ENCODE measurements at places on chromosomes 5 and 9. TPM values are rescaled to one million over a fixed set of nuclear protein-coding genes. Genes with fewer than 3 reads are reported as not detected.

GRCh38 chr9:130599625-130600024, 20.2 kb downstream of the FUBP3 start:
- H3K4me3 ChIP-seq, result no peak overlapping the region
- H3K4me1 ChIP-seq, result no peaks in the 10 kb centered on the region
- H3K27ac ChIP-seq, result no peak overlapping the region
- H3K27me3 ChIP-seq, result no peaks in the 10 kb centered on the region

DNA sequence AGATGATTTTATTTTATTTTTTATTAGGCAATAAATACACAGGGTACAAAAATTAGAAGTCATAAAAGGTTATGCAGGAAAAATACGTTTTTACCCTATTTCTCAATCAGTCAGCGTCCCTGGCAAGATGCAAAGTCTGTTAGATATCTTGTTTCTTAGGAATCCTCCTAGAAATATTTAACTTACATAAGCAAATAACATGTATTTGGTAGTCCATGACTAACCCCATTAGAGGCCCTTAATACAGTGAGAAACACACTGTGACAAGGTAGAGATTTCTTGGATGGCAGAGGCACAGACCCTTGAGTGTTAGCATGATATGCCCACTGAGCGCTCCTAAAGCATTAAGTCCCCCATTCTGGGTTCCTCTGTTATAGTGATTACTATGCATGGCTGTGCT, 121.2 kb upstream of the ADAMTSL1 start:
- H3K27me3 ChIP-seq, result no peaks in the 10 kb centered on the region
- H3K4me1 ChIP-seq, result no peaks in the 10 kb centered on the region
- no peak for DNase-seq
- no peaks in the 10 kb centered on the region for H3K36me3 ChIP-seq

The CDO1 gene
- total RNA-seq, result 1.9 TPM

GRCh38 chr9:129919841-129920240, 84.6 kb downstream of the USP20 start:
- H3K4me1 ChIP-seq, result no peaks in the 10 kb centered on the region
- DNase-seq, result no peak
- no peak overlapping the region for H3K4me3 ChIP-seq
- H3K27me3 ChIP-seq, result no peaks in the 10 kb centered on the region
